WTC11 (cell line): ENCODE measurements at places on chromosomes 3 and 15. TPM values are rescaled to one million over a fixed set of nuclear protein-coding genes. Genes with fewer than 3 reads are reported as not detected.
A peak's percentile ranks its signal among the peaks of the same experiment; 100 is the strongest.

DNA sequence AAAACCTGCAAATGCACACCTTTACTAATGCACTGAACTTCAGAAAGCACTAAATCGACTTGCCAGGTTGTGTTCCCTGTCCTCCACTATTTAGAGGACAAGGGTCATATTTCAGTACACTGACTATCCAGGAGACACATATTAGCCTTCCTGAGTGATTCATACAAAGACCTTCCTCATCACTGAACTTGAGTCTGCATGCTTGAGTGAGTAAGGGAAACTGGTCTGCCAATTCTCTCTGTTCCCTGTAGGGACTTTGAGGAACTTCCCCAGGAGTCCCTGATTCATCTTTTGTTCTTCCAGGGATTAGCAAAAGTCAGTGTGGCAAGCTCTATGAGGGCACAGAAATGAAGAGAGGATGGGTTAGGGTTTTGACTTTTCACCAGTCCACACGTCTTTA, 565.9 kb downstream of the PDCD6IP start:
- no peak overlapping the region for H3K4me3 ChIP-seq
- peaks cover 9% of the 10 kb centered on the region for H3K4me1 ChIP-seq
- H3K27me3 ChIP-seq = no peaks in the 10 kb centered on the region; the same call in 1 of the 2 replicates
- DNase-seq = no peak
- no peak overlapping the region for H3K27ac ChIP-seq

- no peaks in the 10 kb centered on the region for H3K4me1 ChIP-seq
- H3K36me3 ChIP-seq = no peaks in the 10 kb centered on the region
- no peak overlapping the region for H3K4me3 ChIP-seq
- no peak overlapping the region for H3K27ac ChIP-seq
- no peak for DNase-seq
Measured at GRCh38 chr15:57785959-57786358, 79.4 kb downstream of the POLR2M start.

GRCh38 chr3:169199283-169199682, 464.2 kb downstream of the MECOM start:
- H3K4me1 ChIP-seq = peaks cover 12% of the 10 kb centered on the region
- no peak for DNase-seq
- no peaks in the 10 kb centered on the region for H3K36me3 ChIP-seq
- no peak overlapping the region for H3K27ac ChIP-seq
- H3K4me3 ChIP-seq = no peak overlapping the region
- peaks cover 2% of the 10 kb centered on the region; the same call in 1 of the 2 replicates for H3K27me3 ChIP-seq

DNA sequence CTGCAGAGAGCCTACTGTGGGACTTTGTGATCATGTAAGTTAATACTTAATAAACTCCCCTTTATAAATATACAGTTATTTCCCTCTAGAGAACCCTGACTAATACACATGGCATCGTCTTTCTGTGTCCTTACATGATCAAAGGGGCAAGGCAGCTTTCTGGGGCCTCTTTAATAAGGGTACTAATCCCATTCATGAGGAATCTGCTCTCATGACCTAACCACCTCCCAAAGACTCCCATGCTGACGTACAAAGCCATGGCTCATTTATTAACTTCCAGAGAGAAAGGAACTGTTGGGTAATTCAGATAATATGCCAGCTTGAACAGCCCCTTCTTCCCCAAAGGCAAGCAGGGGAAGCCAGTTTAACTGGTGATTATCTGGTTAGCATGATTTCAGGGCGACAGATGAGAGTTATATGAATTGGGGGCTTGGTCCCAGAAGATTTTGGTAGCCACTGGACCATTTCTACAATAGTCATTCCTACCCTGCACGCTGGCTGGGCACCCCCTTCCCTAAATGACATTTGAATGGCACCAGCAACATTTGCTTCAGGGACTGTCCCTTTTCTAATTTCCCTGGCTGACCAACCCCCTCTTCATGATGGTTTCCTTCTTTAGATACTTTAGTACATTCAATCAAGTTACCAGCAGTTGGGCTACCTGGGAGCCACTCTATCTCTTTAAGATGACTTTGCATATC, 83.6 kb upstream of the C3orf80 start:
- H3K36me3 ChIP-seq = peaks cover 10% of the 10 kb centered on the region
- H3K27ac ChIP-seq = no peak overlapping the region
- no peak overlapping the region for H3K4me3 ChIP-seq
- no peak for DNase-seq
- no peaks in the 10 kb centered on the region; the same call in 1 of the 2 replicates for H3K27me3 ChIP-seq

- H3K27ac ChIP-seq = peak overlapping the region; percentile 50
- peaks cover 25% of the 10 kb centered on the region for H3K36me3 ChIP-seq
- H3K27me3 ChIP-seq = no peaks in the 10 kb centered on the region
- H3K4me3 ChIP-seq = no peak overlapping the region
Measured at GRCh38 chr3:182962166-182962565, 18.2 kb downstream of the DCUN1D1 start.

DNA sequence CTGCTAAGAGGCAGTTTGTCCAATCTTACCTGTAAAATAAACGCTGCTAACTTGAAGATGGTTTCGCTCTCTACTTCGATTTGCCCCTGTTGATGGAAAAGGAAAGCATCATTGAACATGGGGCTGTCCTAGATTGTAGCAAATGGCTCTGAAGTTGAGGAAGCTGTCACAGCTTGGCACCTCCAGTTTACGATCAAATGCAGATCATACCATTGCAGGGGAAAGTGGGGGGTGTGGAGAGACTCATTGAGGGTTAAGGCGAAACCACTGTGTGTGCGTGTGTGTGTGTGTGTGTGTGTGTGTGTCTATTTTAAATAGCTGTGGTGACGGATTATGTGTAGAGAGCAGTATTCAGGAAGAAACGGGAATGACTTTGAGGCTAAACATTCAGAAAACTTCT, 127.6 kb upstream of the LMOD3 start:
- peak; percentile 65 for DNase-seq
- H3K4me1 ChIP-seq = peaks cover 38% of the 10 kb centered on the region
- 0 out of 2 replicates have a peak overlapping the region, but pooled peaks have one; percentile 75 for H3K27ac ChIP-seq
- H3K4me3 ChIP-seq = peak overlapping the region; percentile 43; the same call in 1 of the 2 replicates

- H3K36me3 ChIP-seq = peaks cover 3% of the 10 kb centered on the region; the same call in 1 of the 2 replicates
- H3K4me1 ChIP-seq = peaks cover 12% of the 10 kb centered on the region
- H3K4me3 ChIP-seq = no peak overlapping the region
- no peak overlapping the region; the same call in 1 of the 2 replicates for H3K27ac ChIP-seq
- H3K27me3 ChIP-seq = no peaks in the 10 kb centered on the region
Measured at GRCh38 chr3:110727056-110727455, 344.6 kb upstream of the NECTIN3 start.

DNA sequence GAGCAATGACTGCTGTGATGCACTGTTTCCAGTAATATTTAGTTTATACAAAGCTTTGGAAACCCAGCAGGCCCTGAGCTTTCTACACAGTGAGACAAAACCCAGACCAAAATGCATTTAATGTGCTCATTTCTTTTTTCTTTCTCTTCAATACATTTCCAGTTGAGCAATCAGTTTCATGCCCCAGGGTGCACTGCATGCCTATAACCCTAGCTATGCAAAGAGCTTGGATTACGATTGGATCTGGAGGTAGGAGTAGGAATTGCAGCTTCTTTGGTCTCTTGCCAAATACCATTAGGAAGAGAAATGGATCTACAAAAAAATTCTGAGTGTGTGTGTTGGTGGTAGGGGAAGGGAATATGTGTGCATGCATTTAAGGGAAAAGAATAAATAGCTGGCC, 1001.4 kb downstream of the SQOR start:
- no peak overlapping the region for H3K27ac ChIP-seq
- no peaks in the 10 kb centered on the region for H3K27me3 ChIP-seq
- H3K36me3 ChIP-seq = no peaks in the 10 kb centered on the region
- peaks cover 8% of the 10 kb centered on the region for H3K4me1 ChIP-seq
- H3K4me3 ChIP-seq = no peak overlapping the region

DNA sequence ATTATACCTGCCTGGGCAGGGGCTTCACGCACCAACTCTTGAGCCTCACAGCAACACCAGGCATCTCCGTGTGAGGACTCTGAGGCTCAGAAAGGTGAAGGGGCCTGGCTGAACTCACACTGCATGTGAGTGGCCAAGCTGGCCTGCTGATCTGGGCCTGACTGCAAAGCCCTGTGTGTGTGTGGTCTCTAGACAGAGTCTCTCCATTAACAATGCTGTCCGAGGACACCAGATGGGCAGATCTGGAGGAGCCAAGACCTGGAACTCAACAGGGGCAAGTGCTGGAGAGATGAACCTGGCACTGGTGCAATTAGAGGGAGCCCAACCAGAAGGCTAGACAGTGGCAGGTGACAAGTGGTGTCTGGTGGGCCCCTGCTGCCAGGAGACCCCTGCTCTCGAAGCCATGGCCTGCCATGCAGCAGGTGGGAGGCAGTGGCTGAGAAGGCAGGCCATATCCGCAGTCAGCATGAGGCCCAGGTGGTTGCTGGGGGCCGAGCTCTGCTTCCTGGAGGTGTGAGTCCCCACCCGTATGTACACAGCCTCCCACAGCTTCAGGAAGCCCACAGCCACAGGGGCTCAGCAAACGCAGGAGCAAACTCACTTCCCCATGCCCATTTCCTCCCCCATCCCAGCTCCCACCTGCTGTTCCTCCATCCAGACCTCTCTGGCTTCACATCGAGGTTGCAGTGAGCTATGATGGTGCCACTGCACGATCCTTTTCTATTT, 39.0 kb downstream of the CYP11A1 start:
- no peak for DNase-seq
- H3K4me3 ChIP-seq = no peak overlapping the region
- H3K4me1 ChIP-seq = peaks cover 36% of the 10 kb centered on the region

GRCh38 chr3:157373783-157374182, 62.9 kb upstream of the PTX3 start:
- H3K36me3 ChIP-seq = no peaks in the 10 kb centered on the region
- peaks cover 11% of the 10 kb centered on the region for H3K4me1 ChIP-seq
- no peak overlapping the region for H3K27ac ChIP-seq

DNA sequence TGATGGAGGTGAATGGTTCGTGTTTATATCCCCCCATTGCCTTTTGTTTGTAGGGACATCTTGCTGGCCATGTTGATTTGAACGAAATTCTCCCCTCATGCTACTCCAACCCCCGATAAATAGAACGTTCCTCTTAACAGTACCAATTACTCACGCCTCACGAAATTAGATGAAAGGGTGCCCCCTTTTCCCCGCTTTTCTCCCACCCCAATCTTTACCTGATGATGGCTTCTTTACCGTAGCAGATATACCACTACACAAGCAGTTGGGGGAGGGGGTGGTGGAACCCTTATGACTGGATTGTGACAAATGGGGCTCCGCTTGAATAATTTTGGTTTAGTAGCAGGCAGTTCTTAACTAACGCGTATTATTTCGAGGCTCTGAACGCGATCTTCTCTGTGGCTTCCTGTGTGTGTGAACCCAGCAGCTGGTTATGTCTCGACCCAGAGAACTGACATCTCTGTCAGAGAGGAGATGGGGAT, 1.1 kb downstream of the PIAS1 start:
- H3K4me3 ChIP-seq = peak overlapping the region; percentile 93
- peaks cover 7% of the 10 kb centered on the region for H3K27me3 ChIP-seq
- H3K27ac ChIP-seq = peak overlapping the region; percentile 71
- no peaks in the 10 kb centered on the region for H3K36me3 ChIP-seq
- H3K4me1 ChIP-seq = peaks cover 47% of the 10 kb centered on the region
- no peak for DNase-seq

GRCh38 chr3:123870033-123870432, 14.1 kb downstream of the MYLK start:
- H3K27me3 ChIP-seq = no peaks in the 10 kb centered on the region
- peaks cover 24% of the 10 kb centered on the region for H3K4me1 ChIP-seq
- no peaks in the 10 kb centered on the region for H3K36me3 ChIP-seq

DNA sequence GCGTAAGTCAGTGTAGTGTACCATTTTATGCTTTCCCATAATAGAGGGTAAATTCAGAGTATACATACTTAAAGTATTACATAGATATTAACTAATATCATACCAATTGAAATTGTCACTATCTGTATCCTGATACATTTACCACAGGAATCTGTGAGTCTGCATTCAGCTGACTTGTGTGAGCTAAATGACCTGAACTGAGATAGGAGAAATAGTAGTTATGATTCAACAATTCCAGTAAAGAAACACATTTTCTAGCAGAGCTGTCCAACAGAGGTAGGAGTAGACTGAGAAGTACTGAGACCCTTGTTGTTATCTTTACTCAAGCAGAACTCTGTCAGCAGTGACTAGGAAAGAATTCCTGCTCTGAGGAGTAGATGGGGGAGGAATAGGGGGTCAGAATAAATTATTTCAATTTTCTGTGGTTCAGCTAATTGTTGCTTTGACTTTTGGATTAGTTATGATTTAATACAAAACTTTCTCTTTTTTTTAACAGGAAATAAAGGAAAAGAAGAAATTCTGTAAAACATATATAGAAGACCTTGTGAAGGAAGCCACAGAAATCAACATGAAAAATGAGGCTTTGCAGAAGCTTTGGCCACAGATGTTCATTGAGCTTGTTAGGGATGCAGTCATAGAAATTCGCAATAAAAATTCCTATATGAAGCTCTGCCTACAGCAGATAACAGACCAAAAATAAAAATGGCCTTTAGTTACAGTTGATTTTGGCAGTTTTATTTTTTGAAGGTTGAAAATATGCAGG, 66.2 kb upstream of the THSD4 start:
- H3K27me3 ChIP-seq = no peaks in the 10 kb centered on the region
- H3K4me1 ChIP-seq = peaks cover 21% of the 10 kb centered on the region
- H3K36me3 ChIP-seq = peaks cover 3% of the 10 kb centered on the region; the same call in 1 of the 2 replicates
- DNase-seq = no peak
- H3K27ac ChIP-seq = peak overlapping the region; percentile 21; the same call in 1 of the 2 replicates

DNA sequence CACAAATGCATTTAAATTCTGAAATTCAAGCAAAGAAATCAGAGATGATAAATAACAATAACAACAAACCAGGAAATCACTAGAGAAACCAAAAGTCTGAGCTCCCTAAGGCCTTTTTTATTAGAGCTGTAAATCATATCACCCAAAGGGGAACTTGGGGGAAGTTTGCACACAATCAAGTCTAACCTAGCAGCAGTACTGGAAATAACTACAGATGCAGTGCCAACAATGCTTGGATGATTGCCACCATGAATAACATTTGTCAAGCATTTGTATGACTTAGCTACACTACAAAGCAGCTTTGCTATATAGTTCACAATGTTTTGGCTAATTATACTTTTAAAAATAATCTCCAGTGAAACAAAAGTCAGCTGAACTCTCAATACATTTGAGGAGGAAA, 27.8 kb downstream of the SHQ1 start:
- DNase-seq = no peak
- H3K4me3 ChIP-seq = no peak overlapping the region
- no peaks in the 10 kb centered on the region for H3K27me3 ChIP-seq
- no peaks in the 10 kb centered on the region for H3K36me3 ChIP-seq
- no peak overlapping the region for H3K27ac ChIP-seq
- peaks cover 5% of the 10 kb centered on the region for H3K4me1 ChIP-seq

GRCh38 chr3:110711851-110712516, 359.6 kb upstream of the NECTIN3 start:
- peak overlapping the region; percentile 20 for H3K4me3 ChIP-seq
- peak overlapping the region; percentile 88 for H3K27ac ChIP-seq
- H3K4me1 ChIP-seq = peaks cover 79% of the 10 kb centered on the region
- peaks cover 16% of the 10 kb centered on the region for H3K36me3 ChIP-seq
- no peaks in the 10 kb centered on the region for H3K27me3 ChIP-seq

RBP2 gene
- total RNA-seq = not detected in 3 replicates

HLTF gene
- 62.4 to 84.0 TPM (median 73.8 TPM) in 3 replicates for total RNA-seq

NUP210 gene
- total RNA-seq = 59.2 to 69.9 TPM (median 69.8 TPM) in 3 replicates

SLC22A14 gene
- total RNA-seq = 0.09 TPM in 1 of 3 replicates, not detected in the others

EFHB gene
- 0.46 to 1.0 TPM (median 0.85 TPM) in 3 replicates for total RNA-seq

RASGRF1 gene
- 0.85 to 0.99 TPM (median 0.89 TPM) in 3 replicates for total RNA-seq
